ENCODE measurements at places on chromosomes 11 and 22.
A peak's percentile ranks its signal among the peaks of the same experiment; 100 is the strongest.

DNA sequence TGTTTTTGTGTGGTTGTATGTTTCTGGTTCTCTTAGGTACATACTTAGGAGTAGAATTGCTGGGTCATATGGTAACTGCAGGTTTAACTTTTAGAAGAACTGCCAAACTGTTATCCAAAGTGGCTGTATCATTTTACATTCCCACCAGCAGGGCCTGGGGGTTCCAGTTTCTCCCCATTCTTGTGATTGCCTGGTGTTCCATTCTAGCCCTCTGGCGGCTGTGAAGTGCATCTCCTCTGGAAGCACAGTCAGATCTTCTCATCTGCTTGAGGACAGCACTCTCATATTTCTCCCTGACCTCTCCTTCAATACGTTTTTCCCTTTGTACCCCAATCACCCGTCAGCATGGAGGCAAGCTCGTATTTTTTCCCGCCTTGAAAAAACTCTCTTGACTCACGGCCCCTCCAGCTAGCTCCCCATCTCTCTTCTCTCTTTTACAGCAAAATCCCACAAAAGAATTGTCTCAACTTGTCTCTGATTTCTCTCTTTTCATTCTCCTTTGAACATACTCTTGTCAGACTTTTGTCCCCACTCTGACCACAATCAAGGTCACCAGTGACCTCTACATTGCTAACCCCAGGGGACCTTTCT is 56.8 kb upstream of the THY1 start:
- peak; percentile 77 for DNase-seq

GRCh38 chr11:10934293-10934860 is 76.5 kb upstream of the ZBED5 start:
- no peak for DNase-seq

DNA sequence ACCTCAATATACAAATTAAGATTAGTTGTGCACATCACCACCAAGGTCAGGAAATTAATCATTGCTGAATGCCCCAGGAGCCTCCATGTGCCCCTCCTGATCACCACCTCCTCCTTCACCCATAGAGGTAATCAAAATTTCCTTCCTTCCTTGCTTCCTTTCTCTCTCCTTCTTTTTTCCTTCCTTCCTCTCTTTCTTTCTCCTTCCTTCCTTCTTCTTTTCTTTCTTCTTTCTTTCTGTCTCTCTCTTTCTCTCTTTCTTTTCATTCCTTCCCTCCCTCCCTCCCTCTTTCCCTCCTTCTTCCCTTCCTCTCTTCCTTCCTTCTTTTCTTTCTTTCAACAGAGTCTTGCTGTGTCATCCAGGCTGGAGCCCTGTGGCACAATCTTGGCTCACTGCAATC is 67.9 kb upstream of the FTH1 start:
- no peak for DNase-seq

GRCh38 chr11:93524858-93525257 is 18.3 kb downstream of the SMCO4 start:
- no peak for DNase-seq

DNA sequence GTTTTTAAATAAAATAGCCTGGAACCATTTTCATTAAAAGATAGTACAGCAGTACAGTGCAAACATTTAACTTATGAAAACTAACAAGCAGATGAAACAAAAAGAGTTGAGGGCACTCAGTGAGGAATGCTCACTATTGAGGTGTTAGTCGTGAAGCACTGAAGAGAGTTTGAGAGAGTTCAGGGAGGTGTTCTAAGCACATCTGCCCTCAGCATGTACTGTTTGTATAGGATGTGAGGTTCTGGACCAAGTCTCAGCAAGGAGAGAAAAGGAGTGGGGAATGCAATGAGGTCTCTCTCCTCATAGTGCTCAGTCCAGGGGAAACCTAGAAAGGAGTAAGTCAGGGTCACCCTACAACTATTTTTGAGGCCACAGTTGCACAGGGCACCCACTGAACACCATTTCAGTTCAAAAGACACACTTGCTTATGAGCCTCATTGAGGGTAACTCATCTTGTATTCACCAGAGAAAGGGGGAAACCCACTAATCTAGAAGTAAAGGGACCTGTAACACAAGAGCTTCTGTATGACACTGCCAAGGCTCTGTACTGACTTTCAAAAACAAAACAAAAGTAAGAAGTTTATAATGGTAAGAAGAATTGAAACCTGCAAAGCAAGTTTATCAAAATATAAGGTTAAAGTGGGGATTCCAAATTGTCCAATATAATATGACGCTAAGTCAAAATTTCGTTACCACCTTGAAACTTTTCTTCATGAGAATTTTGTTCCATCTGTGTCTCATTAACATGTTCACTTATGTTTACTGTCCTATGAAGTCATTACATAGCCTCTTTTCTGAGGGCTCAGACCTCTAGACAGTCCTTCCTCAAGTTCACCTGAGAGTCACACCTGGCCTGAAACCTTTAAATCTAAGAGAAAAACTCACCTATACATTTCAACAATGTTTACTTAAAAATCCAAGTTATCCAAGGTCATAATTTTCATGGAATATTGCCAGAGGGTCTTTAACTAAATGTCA is 275.3 kb downstream of the ETS1 start:
- DNase-seq = no peak

DNA sequence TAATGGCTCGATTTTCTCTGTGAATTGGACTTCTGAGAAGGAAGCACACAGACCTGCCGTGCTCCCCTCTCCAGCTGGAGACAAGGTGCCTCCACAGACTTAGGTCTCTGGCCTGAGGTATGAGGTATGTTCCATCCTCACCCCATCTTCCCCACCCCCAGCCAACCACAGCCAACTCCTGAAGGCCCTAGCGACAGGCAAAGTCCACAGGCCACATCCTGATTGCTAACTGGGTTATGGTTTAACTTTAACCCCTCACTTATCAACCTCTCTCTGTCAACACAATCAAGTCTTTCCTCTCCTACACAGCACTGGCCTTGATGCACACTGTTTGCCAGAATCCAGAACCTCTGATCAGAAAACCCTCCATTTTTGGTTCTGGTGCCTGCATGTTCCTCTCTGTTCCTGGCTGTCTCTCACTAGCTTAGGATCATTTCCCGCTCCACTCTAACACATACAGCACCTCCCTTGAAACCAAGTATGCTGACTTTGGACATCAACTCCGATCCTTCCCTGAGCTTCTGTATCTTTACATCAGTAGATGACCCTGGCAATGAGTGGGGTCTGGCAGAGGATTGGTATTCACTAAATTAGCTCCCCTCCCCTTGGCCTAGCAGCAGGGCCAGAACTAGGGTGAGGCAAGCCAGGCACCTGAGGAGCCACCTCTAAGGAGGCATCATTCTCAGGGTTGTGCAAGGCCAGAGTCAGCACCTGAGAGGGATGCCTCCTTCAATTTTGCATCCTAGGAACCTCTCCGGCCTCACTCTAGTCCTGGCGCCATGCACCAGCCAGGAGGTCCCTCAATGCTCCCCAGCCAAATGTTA is 22.0 kb downstream of the JAML start:
- DNase-seq = no peak

DNA sequence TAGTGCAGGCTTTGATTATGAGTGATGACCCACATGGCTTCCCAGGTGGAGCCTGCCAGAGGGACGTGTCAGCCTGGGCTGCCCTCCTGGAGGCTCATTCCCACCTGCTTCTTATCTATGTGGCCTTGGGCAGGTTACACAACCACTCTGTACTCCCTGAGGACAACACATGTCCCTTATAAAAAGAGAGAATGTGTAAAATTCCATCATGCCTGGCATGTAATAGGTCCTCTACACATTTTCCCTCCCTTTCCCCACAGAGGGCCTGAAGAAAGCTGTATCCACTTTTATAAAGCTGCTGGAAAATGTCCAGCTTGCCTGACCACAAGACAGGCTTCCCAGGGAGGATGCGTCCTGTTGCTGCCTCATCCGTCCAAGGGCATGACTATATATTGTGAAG is 55.0 kb upstream of the VSTM5 start:
- peak; percentile 94 for DNase-seq

- DNase-seq = no peak
Observed at GRCh38 chr22:39232246-39232645, 12.5 kb downstream of the PDGFB start.

- DNase-seq = no peak
Observed at GRCh38 chr11:116537709-116538108, 235.1 kb downstream of the BUD13 start.

- DNase-seq = no peak
Observed at GRCh38 chr11:75275581-75275980, 35.0 kb downstream of the TPBGL start.

GRCh38 chr22:27840436-27840835 is 38.9 kb upstream of the MN1 start:
- DNase-seq = no peak

- DNase-seq = no peak
Observed at GRCh38 chr22:48224332-48224731, 1461.9 kb downstream of the TBC1D22A start.

- no peak for DNase-seq
Observed at GRCh38 chr11:124080327-124081001, 34.8 kb upstream of the VWA5A start.

DNA sequence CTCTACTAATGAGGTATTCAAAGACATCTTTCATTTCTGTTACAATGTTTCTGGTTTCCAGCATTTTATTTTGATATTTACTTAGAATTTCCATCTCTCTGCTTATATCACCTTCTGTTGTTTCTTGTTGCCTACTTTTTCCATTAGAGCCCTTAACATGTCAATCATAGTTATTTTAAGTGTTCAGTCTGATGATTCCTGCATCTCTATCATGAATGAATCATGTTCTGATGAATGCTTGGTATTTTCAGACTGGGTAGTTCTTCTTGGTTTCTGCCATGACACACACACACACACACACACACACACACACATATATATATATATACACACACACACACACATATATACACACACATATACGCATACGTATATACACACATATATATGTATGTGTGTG is 486.4 kb upstream of the ISX start:
- DNase-seq = no peak

DNA sequence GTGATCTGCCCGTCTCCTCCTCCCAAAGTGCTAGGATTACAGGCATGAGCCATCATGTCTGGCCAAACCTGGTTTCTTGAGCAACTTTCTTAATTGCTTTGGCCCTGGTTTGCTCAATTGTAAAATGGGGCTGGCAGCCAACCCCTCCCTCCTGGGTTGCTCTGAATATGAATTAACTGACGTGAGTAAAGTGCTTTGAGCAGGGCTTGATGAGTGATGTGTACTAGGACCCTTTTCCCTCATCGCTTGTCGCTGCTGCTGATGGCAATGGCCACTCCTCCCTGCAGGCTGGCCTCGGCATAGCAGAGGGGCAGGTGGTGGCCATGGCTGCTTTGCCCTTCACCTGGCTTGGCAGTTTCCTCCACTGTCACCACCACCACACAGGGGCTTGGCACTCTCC is 41.5 kb downstream of the RNF141 start:
- DNase-seq = no peak

- no peak for DNase-seq
Observed at GRCh38 chr22:23192558-23192957, 12.2 kb downstream of the BCR start.

GRCh38 chr22:50529897-50530579 is at the start of gene TYMP:
Gene TYMP (minus strand): TSS chr22:50530012. CDS start chr22:50529709, 303 bp downstream.
- peak; percentile 66 for DNase-seq

- no peak for DNase-seq
Observed at GRCh38 chr11:71498091-71498490, 29.0 kb upstream of the KRTAP5-7 start.

GRCh38 chr11:113341388-113342165 is 27.2 kb downstream of the TTC12 start:
- DNase-seq = no peak

DNA sequence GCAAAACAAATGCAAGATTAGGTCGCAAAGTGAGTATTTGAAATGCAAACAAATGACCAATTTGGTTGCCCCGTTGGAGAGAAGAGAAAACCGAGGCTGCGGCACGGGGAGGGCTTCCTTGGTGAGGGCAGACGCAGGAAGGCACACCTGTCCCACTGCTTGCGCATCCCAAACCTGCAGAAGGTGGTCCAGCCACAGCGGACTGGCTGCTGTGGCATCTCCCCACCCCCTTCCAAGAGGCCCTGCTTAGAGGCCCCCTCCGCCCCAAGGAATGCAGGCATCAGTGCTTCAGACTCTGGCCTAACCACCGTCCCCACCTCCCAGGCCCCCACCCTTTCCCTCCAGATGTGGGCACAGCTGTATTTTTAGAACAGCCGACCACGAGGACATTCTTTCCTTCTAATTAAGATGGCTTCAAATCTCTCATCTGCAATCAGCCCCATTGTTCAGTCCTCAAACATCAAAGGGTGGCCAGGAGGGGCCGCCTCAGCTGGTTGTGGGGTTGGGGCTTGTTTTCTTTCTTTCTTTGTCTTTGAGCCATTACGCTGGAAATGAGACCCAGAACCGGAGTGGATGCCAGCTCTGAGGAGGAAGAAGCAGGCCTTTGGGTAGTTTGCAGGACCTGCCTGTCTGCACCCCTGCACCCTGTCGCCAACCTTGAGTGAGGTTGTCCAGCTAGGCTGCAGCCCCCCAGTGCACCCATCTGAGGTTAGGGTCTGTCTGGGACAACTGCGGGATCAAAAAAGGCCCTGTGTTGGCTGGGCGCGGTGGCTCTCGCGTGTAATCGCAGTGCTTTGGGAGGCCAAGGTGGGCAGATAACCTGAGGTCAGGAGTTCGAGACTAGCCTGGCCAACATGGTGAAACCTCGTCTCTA is 9.4 kb upstream of the DERL3 start:
- peak; percentile 38 for DNase-seq

DNA sequence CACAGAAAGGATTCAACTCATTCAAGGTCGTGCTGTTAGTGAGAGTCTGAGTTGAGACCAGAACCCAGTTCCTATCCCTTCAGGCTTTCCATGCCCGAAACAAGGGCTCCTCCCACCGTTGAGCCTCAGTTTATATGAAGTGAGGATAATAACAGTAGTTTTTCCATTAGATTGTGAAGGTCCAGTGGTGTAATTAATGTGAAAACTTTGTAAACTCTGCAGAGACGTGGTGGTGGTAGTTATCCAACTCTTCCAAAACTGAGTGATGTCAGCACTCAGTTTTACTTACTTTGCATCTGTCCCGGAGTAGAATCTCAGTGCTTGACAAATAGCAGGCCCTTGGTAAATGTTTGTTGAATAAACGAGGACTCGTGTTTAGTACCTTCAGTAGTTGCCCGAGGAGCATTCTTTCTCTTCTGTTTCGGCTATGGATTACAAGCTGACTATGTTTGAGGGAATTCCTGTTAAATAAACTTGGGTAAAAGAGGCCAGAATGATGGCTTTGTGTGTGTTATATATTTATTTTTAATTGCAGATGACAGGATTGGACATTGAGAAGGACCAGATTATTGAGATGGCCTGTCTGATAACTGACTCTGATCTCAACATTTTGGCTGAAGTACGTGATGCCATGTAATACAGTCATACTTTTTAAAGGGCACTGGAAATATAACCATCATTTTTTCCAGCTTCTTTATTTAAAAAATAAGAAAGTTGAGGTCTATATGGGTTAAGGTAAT is 1.0 kb downstream of the REXO2 start:
- peak; percentile 8 for DNase-seq

GRCh38 chr22:45917146-45917545 is 59.8 kb downstream of the WNT7B start:
- DNase-seq = no peak

GRCh38 chr11:102981324-102981910 is 25.9 kb upstream of the MMP13 start:
- DNase-seq = no peak

GRCh38 chr22:22228921-22229320 is 15.7 kb upstream of the VPREB1 start:
- no peak for DNase-seq
